ENCODE measurements at places on chromosomes 3 and 15.

GRCh38 chr3:122964811-122965210 lies 62.8 kb downstream of the SEMA5B start:
- no peak for DNase-seq

DNA sequence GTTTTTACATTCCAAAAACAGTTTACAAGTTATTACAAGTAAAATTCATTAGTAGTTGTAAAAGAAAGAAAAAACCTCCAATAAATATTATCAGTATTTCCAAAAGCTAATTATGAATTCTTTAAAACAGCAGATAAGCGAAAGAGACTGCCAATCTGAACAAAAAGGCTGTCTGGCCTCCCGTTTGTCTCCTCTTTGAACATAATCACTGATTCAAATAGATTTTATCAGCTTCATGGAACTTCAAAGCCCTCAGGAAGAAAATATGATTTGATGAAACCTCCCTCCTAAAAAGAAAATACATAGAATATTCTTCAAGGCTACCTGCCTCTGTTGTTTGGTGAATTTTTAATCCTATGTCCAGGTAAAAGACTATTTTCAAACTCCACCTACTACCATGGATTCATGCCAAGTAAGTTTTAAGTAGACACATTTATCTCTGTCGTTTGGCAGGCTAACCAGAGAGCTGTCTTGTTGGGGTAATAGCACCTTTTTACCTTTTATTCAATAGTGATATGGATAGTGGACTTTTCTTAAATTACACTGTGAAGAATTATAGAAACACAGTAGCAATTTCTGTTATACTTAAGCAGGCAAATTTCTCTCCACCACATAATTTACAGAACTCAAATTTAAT lies 35.0 kb downstream of the SATB1 start:
- no peak for DNase-seq

GRCh38 chr3:47370887-47371697 lies 9.7 kb upstream of the PTPN23 start:
- DNase-seq: no peak

- no peak for DNase-seq
Observed at GRCh38 chr15:57728436-57728835, 21.9 kb downstream of the POLR2M start.

DNA sequence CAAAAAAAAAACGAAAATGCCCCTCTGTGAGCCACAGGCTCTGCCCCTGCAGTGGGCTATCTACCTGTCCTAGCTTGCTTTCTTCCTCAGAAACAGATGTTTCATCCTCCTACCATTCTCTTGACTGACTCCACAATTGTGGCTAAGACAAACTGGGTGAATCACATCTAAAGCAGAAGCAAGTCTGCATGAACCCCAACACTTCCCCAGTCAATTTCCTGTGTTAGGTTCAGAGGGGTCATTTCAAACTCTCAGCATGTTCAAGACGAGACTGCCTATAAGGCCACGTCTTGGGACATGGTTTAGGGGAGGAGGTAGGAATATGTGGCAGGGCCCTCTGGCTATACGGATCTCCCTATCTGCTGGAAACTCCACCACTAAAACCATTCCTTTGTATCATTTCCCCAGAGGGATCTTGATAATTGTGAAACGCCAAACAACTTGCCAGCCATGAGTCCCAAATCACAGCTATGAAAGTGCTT lies 28.6 kb upstream of the ANKDD1A start:
- DNase-seq: no peak

GRCh38 chr15:76286271-76286879 lies 24.9 kb downstream of the ETFA start:
- no peak for DNase-seq
